Eye (tissue), 1 donor: ENCODE measurements at places on chromosomes 3 and 15.

DNA sequence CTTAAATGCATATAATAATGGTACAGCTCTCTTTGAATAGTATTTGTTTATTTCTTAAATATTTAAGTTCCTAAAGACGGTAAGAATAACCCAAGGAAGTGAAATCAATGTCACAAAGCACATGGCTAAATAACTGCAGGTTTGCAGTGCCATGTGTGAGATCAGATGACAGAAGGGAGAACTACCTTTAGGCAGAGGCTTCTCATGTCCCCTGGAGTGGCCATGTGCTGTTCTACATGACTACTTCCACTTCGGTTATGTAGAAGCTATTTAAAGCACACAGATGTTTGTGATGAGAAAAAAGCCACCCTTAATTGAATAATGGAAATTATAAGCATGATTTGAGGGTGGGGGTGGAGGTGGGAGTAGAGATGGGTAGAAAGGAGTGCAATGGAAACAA is 109.1 kb downstream of the UBE3A start:
- no peak for DNase-seq

DNA sequence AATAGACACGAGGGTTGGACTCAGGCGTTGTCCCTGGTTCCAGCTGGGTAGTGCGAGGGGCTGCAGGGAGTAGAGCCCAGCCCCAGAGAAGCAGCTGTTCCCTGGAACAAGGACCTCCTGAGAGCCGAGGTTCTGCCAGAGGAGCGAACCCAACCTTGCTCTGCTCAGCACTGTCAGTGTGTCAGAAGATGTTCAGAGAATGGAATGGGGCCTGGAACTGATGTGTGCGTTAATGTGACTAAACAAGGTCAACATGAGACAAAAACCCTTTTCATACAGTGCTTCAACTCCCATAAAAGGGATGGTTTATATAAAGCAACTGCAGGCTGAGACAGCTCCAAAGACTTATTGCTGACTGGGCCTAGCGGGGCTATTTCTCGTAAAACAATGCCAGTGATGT is 35.5 kb upstream of the HACD2 start:
- peak; percentile 42 for DNase-seq

DNA sequence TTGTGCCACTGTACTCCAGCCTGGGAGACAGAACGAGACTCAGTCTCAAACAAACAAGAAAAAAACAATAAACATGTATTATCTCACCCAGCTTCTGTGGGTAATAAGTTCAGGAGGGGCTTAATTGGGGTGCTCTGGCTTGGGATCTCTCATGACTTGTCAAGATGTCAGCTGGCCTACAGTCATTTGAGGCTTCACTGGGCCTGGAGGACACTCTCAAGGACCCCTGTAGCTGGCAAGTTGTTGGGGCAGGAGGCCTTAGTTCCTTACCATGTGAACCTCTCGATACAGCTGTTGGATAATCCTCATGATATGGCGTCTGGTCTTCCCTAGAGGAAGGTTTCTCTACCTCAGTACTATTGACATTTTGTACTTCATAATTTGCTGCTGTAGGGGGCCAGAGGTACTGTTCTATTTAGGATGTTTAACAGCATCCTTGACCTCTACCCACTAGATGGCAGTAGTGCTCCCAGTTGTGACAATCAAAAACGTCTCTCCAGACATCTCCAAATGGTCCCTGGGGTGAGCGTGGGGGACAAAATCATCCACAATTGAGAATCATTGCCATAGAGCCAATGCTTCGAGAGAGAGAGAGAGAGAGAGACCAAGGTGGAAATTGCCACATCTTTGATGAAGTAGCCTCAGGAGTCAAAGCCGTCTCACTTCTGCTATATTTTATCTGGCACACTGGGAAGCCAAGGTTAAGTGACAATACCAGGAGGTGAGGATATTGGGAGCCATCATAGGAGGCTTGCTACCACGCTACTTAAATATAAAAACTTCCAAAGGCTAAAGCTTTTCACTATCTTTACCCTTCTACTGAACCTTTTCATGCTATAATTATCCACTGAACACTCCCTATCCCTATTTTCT is 23.9 kb upstream of the SLTM start:
- DNase-seq, result peak; percentile 80

DNA sequence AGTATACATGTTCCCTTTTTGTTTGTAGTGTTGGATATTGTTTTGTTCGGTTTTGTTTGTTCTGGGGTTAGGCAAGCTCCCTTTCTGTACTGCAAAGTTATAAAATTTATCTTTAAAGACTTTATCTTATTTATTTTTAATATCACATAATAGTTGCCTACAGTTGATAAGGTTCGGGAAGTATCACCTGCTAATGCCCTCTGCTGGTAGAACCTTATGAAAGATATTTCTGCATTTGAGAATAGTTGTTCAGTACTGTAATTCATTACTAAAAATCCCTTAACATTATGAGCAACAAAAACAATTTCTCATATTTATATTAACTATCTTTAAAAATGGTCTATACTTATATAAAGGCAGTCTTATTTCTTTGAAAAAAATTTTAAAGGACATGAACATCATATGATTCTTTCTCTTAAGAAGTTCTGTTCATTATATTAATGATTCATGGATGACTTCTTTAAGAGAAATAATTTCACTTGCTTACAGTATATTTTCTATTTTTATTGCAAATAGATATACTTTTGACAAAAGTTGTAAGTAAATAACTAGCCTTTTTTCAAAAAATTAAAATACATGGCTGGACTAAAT is 1126.8 kb downstream of the SI start:
- peak; percentile 6 for DNase-seq

- peak; percentile 35 for DNase-seq
Observed at GRCh38 chr15:85289677-85290365, 90.6 kb upstream of the AKAP13 start.

DNA sequence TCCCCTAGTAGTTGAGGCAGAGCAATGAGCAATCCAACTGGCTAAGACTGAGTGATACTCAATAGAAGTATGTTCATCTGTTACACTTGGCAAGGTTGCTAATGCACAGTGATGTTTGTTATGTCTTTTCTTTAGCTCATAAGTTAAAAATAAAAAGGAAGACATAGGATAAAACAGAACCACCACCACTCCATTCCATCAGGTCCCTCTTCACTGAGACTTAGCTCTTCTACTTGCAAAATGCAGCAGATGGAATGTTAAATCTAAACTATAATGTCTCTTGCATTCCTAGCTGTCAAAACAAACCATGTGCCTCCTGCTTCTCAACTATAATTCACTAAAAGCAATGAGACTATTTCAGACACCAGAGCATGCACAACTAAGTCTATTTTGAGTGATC is 265.6 kb upstream of the UBE2E2 start:
- no peak for DNase-seq

GRCh38 chr3:195213639-195214315 is 57.2 kb downstream of the XXYLT1 start:
- no peak for DNase-seq

DNA sequence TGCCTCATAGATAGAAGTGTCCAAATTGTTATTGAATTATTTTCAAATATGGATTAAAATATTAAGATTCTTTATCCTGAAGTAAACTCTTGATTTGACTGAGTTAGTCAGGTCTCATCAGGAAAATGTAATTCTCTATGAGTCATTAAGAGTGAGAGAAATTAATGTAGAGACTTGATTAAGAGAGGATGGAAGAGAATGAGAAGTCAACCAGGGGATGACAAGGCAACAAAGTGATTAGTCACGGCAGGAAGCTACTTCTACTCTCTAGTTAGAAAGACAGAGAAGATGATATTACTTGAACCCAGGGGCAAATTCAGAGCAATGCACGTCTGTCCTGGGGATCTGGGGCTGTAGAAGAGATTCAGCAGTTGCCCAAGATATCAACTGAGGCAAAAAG is 202.5 kb downstream of the LSAMP start:
- DNase-seq, result no peak

DNA sequence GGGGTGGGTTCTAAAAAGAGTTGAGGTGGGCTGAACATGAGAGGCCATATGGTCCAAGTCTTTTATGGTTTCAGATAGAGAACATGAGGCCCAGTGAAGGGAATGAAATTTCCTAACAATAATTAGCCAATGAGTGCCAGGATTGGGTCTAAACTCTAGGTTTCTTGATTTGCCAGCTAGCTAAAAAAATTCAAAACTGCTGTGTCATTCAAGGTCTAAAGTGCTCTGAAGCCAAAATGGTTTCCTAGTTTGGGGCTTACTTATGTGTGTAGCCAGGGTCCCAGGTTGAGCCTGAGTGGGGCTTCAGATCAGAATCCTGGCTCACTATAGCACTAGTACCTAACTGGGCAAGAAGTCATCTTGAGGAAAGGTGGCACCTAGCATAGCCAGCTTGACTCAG is 55.3 kb upstream of the SYN2 start:
- DNase-seq, result no peak

GRCh38 chr3:9280451-9281219 is 31.2 kb upstream of the SRGAP3 start:
- DNase-seq, result peak; percentile 94

DNA sequence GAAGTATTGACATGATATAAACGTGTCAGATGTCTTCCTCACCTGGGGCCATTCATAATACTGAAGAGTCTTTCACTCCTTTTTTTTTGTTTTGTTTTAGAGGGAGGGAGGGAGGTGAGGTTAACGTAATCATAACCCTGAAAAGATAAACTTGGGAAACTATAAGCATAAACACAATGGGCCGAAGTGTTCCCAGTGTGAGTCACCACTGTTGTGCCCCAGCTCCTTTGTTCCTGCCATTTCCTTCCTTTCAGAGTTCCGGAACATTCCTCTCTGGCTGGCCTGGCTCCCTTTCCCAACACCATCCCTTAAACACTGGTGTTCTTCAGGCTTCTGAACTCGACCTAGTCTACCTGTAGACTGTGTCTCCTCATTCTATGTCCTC is 18.6 kb downstream of the PLD1 start:
- no peak for DNase-seq

- DNase-seq, result no peak
Observed at GRCh38 chr3:195752546-195753331, 32.0 kb downstream of the MUC20 start.

DNA sequence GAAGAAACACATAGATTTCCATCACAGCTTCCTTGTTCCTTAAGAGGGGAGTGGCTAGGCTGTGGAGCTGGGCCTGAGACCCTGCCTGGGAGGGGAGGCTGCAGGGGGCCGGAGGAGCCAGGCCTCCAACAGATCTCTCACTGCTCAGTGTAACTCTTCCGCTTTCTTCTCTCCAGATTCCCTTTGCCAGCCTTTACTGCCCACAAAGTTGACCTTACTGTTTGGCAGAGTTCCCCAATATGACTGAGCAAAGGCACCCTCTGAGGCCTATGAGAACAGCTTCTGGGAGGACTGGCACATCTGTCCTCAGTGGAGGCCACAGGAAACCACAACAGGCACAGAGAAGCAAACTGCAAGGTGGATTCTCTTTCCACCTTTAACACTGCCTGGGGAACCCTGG is 38.1 kb downstream of the SLCO2A1 start:
- DNase-seq, result no peak

- peak; percentile 70 for DNase-seq
Observed at GRCh38 chr3:141227752-141228151, 3.9 kb upstream of the PXYLP1 start.

- no peak for DNase-seq
Observed at GRCh38 chr3:55687526-55687925, 200.4 kb upstream of the WNT5A start.

DNA sequence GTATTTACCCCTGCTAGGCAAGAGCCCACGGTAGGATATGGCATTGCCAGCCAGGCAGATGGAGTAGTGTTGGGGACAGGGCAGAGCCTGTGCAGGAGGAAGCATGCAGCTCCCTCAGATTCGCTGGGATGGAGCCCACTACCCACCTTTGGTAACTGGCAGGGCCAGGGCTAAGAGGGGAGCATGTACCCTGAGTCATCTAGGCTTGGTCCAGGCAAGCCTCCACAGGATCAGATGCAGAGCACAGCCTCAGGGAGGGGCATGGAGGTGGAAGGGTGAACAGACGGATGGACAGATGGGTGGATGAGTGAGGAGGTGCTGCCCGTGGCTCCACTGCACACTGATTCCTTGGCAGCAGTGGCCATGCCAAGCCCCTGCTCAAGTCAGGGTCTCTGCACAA is 33.0 kb downstream of the IL20RB start:
- DNase-seq, result no peak

- DNase-seq, result no peak
Observed at GRCh38 chr15:89192766-89193165, 28.6 kb downstream of the RLBP1 start.

DNA sequence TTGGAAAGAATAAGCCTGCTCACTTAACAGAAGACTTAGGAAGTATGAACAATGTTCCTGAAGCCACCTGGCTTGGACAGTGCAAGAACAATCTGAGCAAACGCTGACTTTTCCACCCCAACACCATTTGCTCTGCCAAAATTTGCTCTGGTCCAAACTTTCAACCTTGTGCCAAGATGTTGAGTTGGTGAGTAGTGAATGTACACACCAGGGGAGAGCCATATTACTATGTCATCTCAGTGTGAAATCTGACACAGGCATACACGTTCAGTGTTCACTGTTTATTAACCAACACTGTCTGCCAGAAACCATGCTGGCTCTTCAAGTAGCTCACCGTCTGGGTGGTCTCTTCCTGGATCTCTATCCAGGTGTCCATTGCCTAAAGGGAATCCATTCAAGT is 152.9 kb upstream of the LPP start:
- no peak for DNase-seq

DNA sequence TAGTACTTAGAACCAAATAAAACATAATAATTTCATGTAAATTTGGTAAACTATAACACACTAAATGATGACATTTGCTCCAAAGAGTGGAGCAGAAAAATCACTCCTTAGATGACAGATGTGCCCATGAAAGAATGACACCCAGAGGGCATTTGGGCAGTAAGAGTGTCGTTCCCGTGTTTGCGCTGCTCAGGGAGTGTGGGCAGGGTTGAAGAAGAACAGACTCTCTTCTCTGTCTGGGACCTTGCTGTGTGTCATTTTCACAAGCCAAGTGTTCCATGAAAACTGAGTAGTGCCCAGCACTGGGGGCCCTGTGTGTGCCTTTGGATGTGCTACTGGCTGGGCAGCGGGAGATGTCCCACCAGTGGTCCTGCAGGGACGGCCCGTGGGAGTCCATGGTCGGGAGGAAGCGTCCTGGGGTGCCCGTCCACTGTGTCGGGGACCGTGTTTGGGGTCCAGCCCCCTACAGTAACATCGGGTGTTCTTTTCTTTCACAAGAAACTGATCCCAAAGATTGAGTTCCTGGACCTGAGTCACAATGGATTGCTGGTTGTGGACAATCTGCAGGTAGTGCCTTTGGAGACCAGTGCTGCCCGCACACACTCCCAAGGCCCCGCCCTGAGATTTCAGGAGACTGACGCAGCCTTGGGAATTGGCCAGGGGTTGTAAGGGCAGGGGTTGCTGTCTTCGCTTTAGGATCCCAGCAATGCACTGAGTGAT is 17.9 kb upstream of the STAB1 start:
- DNase-seq, result no peak

- no peak for DNase-seq
Observed at GRCh38 chr3:15723624-15723884, 74.2 kb downstream of the ANKRD28 start.

DNA sequence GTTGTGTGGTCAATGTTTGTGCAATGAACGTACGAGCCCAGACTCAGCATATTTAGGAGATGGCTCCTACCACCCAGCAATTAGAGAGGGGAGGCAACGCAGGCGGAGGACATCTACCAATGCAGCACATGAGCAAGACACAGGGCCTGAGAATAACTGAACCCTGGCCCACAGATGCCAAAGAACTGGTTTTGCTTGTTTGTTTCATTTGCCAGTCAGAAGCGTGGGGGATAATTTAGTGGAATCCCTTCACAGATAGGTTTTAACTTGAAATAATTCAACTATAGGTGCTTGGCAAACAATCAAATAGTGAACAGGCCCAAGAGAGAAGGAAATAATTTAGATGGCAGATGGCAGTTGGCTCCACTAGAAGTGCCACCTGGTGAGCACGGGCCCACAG is 54.8 kb downstream of the LIPC start:
- no peak for DNase-seq
